ENCODE measurements at places on chromosomes 12 and 14. TPM values are rescaled to one million over a fixed set of nuclear protein-coding genes. Genes with fewer than 3 reads are reported as not detected.

DNA sequence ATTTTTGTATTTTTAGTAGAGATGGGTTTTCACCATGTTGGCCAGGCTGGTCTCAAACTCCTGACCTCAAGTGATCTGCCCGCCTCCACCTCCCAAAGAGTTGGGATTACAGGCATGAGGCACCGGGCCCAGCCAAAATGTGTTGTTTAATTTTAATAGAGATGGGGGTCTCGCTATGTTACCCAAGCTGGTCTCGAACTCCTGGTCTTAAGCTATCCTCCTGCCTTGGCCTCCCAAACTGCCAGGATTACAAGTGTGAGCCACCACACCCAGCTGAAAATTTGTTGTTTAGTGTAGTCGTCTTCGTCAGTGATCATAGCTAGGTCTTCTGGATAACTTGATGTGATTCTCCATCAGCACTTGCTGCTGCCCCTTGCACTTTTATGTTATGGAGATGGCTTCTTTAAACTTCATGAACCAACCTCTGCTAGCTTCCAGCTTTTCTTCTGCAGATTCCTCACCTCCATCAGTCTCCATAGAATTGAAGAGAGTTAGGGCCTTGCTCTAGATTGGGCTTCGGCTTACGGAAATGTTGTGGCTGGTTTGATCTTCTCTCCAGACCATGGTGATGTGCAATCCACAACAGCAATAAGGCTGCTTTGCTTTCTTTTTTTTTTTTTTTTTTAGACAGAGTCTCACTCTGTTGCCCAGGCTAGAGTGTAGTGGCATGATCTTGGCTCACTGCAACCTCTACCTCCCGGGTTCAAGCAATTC, 13.0 kb downstream of the ISCU start:
- H3K36me3 ChIP-seq: no peaks in the 10 kb centered on the region
- no peak overlapping the region for H3K27ac ChIP-seq
- peaks cover 23% of the 10 kb centered on the region for H3K4me1 ChIP-seq
- peak; percentile 40 for DNase-seq
- no peak overlapping the region for H3K4me3 ChIP-seq
- no peaks in the 10 kb centered on the region for H3K27me3 ChIP-seq

GRCh38 chr12:9856151-9856550, 13.0 kb downstream of the CLEC2B start:
- no peak overlapping the region for H3K27ac ChIP-seq
- DNase-seq: no peak
- H3K27me3 ChIP-seq: no peaks in the 10 kb centered on the region
- H3K4me3 ChIP-seq: no peak overlapping the region
- H3K36me3 ChIP-seq: peaks cover 38% of the 10 kb centered on the region
- peaks cover 37% of the 10 kb centered on the region for H3K4me1 ChIP-seq

DNA sequence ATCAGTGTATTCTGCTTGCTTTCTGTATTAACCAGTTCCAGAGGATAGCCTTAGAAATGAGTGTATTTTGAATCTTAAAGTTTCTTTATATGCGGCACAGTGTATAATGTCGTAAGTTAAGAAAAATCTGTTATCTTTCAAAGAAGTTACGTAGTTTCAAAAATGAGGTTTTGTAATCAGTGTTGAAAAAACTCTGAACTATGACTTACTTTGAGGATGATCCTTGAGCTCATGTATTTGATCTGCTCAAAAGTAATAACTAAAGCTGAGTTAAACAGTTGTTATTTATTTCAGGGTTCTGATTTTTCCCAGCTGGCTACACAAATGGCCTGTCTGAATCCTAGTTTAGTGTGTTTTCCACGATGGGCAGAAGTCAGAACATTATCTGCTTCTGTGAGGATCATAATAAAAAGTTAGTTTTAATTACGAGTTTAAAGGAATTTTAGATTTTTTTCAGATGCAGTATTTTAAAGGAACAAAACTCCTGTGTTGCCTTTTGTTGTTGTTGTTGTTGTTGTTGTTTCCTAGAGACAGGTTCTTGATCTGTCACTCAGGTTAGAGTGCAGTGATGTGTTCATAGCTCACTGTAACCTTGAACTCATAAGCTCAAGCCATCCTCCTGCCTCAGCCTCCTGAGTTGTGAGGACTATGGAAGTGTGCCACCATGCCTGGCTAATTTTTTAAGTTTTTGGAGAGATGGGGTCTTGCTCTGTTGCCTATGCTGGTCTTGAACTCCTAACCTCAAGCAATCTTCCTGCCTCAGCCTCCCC, 52.9 kb downstream of the GPATCH2L start:
- no peaks in the 10 kb centered on the region for H3K4me1 ChIP-seq
- no peak overlapping the region for H3K4me3 ChIP-seq
- no peaks in the 10 kb centered on the region for H3K27me3 ChIP-seq
- peaks cover 7% of the 10 kb centered on the region for H3K36me3 ChIP-seq
- H3K27ac ChIP-seq: no peak overlapping the region

DNA sequence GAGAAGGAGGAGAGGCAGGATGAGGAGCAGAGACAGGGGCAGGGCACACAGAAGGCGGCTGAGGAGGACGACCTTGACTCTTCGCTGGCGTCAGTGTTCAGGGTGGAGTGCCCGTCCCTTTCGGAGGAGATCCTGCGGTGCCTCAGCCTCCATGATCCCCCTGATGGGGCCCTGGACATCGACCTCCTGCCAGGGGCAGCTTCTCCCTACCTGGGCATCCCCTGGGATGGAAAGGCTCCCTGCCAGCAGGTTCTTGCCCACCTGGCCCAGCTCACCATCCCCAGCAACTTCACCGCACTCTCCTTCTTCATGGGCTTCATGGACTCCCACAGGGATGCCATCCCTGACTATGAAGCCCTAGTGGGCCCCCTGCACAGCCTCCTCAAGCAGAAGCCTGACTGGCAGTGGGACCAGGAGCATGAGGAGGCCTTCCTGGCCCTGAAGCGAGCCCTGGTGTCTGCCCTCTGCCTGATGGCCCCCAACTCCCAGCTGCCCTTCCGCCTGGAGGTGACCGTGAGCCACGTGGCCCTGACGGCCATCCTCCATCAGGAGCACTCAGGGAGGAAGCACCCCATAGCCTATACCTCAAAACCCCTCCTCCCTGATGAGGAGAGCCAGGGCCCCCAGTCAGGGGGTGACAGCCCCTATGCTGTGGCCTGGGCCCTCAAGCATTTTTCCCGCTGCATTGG, 14.6 kb downstream of the CBLN3 start:
- H3K27ac ChIP-seq: no peak overlapping the region

DNA sequence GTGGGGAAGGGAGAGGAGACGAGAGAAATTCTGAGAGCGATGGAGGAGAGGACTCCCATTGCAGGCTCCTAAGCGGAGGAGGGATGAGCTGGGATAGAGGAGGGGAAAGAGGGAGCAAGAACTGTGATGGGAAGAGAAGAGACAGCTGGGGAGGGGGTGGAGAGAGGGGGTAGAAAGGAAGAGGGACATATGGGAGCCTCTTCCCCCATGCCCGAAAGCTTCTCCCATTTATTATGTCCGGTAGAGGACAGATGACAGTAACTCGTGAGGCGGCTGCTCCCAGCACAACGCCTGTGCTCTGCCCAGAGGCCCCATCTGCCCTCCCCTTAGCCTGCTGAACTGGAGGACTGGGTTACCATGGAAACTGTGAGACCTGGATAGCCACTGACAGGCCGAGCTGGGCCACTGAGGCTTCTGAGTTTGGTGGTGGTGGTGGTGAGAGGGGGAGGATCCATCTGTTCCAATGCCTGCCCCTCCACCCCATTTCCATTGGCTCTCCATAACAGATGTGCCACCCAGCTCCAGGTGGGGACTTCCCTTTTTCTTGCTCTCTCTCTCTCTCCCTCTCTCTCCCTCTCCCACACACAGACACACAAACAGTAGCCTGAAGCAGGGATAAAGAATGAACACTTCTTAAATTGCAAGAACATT, 8.3 kb downstream of the CPNE6 start:
- H3K4me1 ChIP-seq: peaks cover 9% of the 10 kb centered on the region
- H3K4me3 ChIP-seq: no peak overlapping the region
- DNase-seq: no peak

DNA sequence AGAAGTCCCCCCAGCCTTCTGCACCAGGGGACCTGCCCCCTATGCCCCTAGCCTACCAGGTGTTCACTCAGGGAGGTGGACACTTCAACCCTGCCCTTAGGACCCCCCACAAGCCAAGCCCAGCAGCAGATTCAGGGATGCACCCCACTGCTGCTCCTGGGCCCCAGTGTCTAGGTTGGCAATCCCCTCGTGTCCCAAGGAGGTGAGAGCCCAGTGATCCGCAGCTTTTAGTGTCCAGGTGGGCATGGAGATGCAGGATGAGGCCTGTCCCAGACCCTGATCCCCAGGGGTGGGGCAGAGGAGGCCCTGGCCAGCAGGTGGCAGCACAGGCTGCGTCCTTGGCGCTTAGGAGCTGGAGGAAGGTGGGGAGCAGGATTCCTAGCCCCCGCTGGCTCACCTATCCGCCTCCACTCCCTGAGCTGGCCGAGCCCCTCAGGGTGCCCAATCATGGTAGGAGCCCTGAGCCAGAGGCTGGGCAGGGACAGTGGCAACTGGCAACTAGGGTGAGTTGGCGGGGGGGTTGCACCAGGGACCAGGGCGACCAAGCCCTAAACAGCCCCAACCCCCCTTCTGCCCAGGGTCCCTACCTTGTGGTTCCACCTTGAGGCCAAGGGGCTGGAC, 4.1 kb downstream of the CKB start:
- no peaks in the 10 kb centered on the region for H3K36me3 ChIP-seq
- H3K4me1 ChIP-seq: peaks cover 13% of the 10 kb centered on the region
- H3K27ac ChIP-seq: peak overlapping the region; percentile 6
- peak; percentile 46 for DNase-seq
- no peaks in the 10 kb centered on the region for H3K27me3 ChIP-seq

DNA sequence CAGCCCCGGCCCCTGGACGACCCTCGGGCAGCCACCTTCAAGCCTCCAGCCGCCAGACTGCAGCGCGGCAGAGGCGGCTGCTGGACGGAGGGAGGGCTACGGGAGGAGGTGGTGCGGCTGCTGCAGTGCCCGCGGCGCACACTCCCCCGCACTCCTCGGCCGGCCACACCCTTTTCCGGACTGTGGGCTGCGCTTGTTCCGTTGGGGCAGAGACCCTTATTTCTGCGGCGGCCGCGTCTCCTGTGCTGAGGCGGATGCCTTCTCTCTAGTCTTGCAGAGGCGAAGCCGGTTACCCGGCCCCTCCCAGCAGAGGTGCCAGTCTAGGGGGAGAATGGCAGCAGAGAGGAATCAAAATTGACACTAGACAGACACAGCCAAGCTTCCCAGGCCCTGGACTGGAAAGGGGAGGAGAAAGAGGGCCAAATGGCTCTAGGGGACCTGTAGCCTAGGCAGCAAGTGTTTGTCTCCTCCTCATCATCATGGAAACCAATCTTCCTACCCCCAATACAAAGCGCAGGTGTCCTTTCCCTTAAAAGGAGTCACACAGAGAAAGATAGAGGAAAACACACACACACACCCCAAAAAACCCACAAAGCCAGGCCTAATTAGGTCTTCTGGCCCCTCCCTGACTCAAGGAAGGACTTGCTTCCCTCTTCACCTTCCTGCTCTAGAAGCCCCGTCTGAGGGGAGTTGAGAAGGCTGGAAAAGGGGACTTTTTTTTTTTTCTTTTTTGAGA, 1.3 kb downstream of the ESYT1 start:
- H3K27me3 ChIP-seq: no peaks in the 10 kb centered on the region
- H3K4me1 ChIP-seq: peaks cover 59% of the 10 kb centered on the region
- H3K36me3 ChIP-seq: peaks cover 40% of the 10 kb centered on the region
- DNase-seq: peak; percentile 87
- peak overlapping the region; percentile 90 for H3K27ac ChIP-seq
- H3K4me3 ChIP-seq: peak overlapping the region; percentile 90

- DNase-seq: no peak
- H3K4me3 ChIP-seq: no peak overlapping the region
- H3K27ac ChIP-seq: no peak overlapping the region
- H3K27me3 ChIP-seq: no peaks in the 10 kb centered on the region
- no peaks in the 10 kb centered on the region for H3K4me1 ChIP-seq
Measured at GRCh38 chr12:83256562-83256961, 569.9 kb downstream of the TMTC2 start.

- H3K4me3 ChIP-seq: no peak overlapping the region
- no peak for DNase-seq
- no peaks in the 10 kb centered on the region for H3K4me1 ChIP-seq
- no peaks in the 10 kb centered on the region for H3K36me3 ChIP-seq
Measured at GRCh38 chr14:49745191-49745590, 22.8 kb upstream of the KLHDC2 start.

- H3K4me3 ChIP-seq: no peak overlapping the region
- no peak overlapping the region for H3K27ac ChIP-seq
- no peaks in the 10 kb centered on the region for H3K27me3 ChIP-seq
Measured at GRCh38 chr12:12007001-12007712, 63.6 kb upstream of the BCL2L14 start.

GRCh38 chr12:14605401-14605989, 37.8 kb upstream of the PLBD1 start:
- no peaks in the 10 kb centered on the region for H3K4me1 ChIP-seq
- no peak for DNase-seq
- no peak overlapping the region for H3K27ac ChIP-seq
- H3K4me3 ChIP-seq: no peak overlapping the region
- H3K27me3 ChIP-seq: no peaks in the 10 kb centered on the region

DNA sequence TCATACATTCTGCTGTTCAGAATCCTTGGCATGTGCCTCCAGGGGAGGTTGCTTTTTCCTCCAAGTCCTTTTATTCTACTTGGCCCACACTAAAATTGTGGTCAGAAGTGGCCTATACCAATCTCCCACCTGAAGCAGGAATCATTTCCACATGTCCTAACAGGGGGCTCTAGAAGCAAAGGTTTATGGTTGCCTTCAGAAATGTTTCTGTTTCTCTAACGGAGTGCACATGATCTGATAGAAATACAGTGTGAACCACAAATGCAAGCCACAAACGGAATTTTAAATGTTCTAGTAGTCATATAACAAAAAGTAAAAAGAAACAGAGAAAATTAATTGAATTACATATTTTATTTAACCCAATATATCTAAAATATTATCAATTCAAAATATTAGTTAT, 4.0 kb downstream of the PTGER2 start:
- no peaks in the 10 kb centered on the region for H3K36me3 ChIP-seq
- H3K4me3 ChIP-seq: peak overlapping the region; percentile 68
- no peaks in the 10 kb centered on the region for H3K27me3 ChIP-seq
- H3K27ac ChIP-seq: no peak overlapping the region
- DNase-seq: no peak

- no peaks in the 10 kb centered on the region for H3K36me3 ChIP-seq
- no peaks in the 10 kb centered on the region for H3K27me3 ChIP-seq
- no peak for DNase-seq
Measured at GRCh38 chr12:131123817-131124216, 170.1 kb downstream of the ADGRD1 start.

- no peak overlapping the region for H3K27ac ChIP-seq
- H3K36me3 ChIP-seq: no peaks in the 10 kb centered on the region
- H3K4me1 ChIP-seq: peaks cover 9% of the 10 kb centered on the region
- no peak for DNase-seq
Measured at GRCh38 chr12:130752692-130753230, 36.7 kb upstream of the RIMBP2 start.

- H3K36me3 ChIP-seq: no peaks in the 10 kb centered on the region
- no peak overlapping the region for H3K4me3 ChIP-seq
- no peaks in the 10 kb centered on the region for H3K4me1 ChIP-seq
- H3K27me3 ChIP-seq: no peaks in the 10 kb centered on the region
- no peak for DNase-seq
Measured at GRCh38 chr14:101181446-101182313, 278.2 kb upstream of the RTL1 start.

- no peak for DNase-seq
- H3K4me3 ChIP-seq: no peak overlapping the region
- H3K27ac ChIP-seq: no peak overlapping the region
Measured at GRCh38 chr12:131047789-131048610, 94.3 kb downstream of the ADGRD1 start.

BMAL2 gene
- 0.10 TPM for polyA plus RNA-seq

TMEM119 gene
- polyA plus RNA-seq: 0.66 TPM

REP15 gene
- polyA plus RNA-seq: not detected

ENDOU gene
- not detected for polyA plus RNA-seq
